ENCODE measurements at places on chromosomes 11 and 22. TPM values are rescaled to one million over a fixed set of nuclear protein-coding genes. Genes with fewer than 3 reads are reported as not detected.

Gene TEX54
- polyA plus RNA-seq: not detected

GRCh38 chr11:118998822-118999221 lies 884 bp downstream of the CENATAC start:
- DNase-seq: peak; percentile 39

DNA sequence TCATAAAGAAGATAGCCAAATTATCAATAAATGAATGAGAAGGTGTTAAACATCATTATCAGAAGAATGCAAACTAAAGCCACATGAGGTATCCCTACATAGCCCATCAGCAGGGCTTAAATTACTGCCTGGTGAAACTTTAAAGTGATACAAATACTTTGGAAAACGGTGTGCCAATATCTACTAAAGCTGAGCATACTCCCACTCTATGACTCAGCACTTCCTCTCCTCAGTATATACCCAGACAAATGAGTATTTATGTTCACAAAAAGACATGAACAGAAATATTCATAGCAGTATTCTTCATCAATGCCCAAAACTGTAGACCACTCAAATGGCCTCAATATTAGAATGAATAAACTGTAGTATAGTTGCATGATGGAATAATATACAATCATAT lies 284.6 kb upstream of the ZC3H12C start:
- peak; percentile 16 for DNase-seq

DNA sequence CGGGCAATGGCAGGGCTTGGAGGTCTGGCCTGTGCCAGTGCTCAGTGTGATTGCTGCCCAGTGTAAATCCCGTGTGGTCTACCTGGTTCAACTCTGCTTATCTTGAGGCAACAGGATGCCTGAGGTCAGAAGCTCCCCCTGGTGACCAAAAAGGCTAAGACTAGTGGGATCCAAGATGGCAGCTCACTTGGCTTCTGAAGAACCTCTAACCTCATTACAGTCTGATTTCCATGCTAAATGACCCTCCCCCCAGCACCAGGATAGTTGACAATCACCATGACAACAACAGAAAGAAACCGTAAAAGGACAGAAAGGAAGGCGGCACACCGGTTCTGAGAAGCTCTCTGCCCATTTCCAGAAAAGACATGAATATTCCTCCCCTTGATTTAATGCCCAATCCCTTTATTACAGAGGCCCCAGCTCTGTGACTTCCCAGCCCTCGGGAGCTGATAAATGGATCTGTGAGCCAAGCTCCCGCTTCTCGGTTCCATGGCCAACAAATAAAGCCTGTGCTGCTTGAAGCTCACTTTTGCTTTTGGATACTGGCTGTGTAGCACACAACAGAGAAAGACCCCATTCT lies 398.4 kb downstream of the CTTN start:
- DNase-seq: no peak

DNA sequence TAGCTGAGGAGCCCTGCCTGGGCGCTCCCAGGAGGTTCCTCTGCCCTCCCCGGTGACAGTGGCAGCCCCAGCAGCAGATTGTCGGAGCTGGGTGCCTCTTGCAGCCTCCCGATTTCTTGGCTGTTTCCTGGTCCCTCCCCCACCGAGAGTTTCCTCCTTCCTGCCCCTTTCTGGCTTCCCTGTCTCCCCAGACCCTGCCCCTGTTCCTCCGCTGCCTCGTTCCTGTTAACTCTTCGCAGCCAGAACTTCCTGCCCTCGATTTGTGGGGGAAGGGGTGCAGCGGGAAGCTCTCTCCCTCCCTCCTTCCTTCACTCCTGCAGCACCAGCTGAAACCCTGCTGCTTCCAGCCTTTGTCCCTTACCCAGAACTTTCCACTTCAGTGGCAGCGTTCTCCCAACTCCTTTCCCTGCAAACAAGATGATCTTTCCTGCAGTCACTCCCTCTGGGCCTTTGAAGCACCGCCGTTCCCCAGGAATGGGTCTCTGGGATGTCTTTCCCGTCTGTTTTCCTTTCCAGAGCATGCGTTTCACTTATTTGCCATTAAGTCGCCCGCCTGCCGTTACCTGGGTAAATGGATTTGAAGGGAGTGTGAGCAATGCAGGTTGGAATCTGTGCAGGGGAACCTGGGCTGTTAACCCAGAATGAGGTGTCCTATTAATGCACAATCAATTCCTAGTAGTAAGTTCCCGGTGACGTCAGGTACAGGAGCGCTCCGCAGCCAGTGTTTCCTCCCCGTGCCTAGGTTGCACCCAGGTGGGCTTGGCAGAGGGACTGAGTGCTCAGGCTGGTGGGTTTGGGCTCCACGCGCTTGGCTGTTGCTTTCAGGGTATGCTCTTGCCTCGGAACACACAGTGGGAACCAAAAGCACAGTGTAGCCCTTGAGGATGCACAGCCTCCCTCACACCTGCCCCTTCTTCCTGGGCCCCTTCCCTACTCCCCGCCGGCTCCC lies 4.3 kb downstream of the GRK2 start:
- no peak for DNase-seq

DNA sequence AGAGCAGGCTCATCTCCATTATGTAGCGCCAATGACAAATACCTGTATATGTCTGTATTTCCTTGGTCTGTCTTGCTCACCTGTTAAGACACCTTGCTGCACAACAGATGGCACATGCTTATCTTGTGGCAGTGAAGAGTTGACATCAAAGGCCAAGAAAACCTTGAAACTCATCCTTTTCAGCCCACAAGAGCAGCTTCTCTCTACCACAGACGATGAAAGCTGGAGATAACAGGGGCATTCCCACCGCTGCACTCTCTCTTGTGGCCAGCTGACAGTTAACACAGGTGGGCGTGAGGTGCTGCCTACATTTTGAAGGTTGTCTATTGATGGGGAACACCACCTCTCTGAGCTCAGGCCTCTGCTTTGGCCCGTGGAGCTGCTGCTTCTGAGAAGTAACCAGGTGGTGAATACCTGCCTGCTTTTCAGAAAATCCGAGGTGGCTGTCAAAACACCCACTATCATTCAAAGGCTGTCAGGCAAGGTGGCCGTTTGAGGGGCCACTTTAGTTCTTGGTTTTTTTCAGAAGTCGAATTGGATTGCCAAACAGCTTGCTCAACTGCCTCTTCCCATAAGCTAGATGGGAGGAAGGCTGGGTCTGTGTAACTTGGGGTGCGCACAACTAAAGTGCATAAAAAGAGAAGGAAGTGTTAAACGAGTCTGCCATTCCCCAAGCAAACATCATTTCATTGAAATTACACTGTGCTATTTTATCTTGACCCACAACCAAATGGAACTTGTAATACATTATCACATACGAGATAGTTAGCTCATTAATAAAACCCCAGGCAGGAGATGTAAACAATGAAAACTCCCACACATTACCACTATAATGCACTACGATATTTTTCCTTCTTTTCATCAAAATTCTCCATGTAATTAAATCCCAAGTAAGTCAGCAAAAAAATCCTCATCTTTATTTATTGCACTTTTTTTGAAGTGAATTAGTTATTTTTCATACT lies 87.1 kb upstream of the RAG2 start:
- DNase-seq: no peak

DNA sequence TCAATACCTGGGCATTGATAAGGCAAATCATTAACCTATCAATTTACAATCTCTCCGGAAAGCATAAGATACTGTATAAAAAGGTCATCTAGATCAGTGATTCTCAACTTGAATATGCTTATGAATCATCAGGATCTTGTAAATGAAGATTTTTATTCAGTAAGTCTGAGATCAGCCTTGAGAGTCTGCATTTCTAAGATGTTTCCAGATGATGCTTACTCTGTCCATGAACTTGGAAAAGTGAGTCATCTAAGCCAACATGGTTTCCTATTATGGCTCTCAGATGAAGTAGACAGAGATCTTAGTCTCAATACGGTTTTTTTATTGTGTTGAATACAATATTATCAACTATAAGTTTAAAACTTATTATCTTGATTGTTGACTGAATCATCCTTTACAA lies 226.4 kb upstream of the KIRREL3 start:
- DNase-seq: no peak

Gene LUZP2
- 0.03 TPM for polyA plus RNA-seq

GRCh38 chr11:73156686-73157085 lies 14.6 kb upstream of the FCHSD2 start:
- DNase-seq: no peak

Gene ABCG4
- 0.05 TPM for polyA plus RNA-seq

DNA sequence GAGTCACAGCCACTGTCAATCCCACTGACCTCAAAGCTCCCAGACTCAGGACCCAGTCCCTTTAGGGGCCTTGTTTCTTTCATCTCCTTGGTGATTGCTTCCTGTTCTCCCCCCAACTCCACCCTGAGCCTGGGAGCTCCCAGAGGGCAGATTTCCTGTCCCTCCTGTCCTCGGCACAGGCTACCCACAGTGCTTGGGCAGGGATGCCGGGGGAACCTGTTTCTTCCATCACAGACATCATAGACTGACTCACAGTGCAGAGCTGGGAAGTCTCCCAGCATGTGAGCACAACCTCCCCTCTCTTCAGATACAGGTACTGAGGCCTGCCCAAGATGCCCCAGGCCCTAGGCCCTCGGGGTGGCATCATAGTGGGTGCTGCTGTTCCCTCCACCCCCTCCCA lies 16.6 kb downstream of the TRIM29 start:
- DNase-seq: no peak

DNA sequence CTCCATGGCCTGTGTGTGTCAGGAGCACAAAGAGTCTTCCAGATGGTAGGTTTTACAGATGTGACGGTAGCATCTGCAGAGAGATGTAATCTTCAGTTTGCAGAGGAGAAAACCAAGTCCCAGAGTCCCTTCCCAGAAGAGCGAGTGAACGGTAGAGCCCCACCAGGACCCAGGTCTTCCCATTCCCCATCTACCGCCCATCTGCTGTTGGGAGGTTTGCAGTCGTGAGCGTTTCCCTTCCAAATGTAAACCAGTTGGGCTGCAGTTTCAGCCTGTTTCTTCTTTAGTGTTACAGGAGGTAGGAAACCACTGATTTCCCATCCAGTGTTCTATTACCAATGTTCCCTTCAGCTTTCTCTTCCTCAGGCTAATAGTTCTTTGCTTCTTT lies 24.0 kb downstream of the PANX1 start:
- no peak for DNase-seq

DNA sequence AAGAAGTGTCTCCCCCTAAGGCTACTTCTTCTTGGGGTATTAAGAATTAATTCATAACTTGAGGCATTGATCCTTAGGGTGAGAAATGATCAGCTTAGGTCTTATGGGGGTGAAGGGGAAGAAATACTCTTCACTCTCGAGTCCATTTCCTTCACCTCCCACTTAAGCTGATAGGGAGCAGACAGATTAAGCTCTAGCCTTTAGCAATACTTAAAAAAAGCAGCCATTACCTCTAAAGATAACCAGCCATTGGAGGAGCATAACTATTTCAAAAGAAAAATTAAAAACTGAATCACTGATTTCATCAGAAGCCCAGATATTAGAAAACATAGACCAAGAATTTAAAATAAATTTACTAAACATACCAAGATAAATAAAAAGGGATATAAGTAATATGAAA lies 60.5 kb downstream of the ENTHD1 start:
- no peak for DNase-seq

- no peak for DNase-seq
Measured at GRCh38 chr11:38640854-38641253, 2042.8 kb upstream of the RAG2 start.

DNA sequence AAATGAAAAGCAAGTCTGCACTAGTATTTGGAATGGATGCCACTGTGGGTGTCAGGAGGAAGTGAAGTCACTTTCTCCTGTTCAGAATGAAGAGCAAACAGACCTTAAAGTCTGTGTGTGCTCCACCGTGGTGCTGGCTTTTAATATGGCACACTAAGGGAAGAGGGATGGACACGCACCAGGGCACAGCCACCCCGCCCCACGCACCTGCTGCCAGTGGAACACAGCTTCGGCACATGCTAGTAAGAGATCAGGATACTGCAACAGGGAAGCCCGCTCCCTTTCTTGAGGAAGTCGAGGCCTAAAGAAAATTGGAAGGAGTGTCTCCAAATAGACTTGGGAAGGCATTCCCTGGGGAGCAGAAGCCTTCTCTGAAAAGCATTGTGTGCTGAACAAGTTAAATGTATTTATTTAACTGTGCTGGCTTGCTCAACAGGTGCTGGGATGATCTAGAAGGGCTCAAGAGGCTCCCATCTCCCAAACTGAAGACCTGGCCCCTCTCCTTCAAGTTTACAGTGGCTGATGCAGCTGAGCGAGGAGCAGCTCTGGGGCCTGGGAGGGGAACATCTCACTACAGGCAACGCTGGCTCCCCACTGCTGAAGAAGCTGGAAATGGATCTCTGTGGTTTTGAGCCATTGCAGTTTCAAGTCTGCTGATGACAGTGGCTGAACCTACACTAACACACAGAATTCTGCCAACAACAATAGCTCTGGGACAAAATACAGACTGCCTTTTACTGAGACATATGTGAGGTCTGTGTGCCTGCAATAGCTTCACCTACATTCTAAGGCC lies 504.6 kb upstream of the B3GAT1 start:
- no peak for DNase-seq

DNA sequence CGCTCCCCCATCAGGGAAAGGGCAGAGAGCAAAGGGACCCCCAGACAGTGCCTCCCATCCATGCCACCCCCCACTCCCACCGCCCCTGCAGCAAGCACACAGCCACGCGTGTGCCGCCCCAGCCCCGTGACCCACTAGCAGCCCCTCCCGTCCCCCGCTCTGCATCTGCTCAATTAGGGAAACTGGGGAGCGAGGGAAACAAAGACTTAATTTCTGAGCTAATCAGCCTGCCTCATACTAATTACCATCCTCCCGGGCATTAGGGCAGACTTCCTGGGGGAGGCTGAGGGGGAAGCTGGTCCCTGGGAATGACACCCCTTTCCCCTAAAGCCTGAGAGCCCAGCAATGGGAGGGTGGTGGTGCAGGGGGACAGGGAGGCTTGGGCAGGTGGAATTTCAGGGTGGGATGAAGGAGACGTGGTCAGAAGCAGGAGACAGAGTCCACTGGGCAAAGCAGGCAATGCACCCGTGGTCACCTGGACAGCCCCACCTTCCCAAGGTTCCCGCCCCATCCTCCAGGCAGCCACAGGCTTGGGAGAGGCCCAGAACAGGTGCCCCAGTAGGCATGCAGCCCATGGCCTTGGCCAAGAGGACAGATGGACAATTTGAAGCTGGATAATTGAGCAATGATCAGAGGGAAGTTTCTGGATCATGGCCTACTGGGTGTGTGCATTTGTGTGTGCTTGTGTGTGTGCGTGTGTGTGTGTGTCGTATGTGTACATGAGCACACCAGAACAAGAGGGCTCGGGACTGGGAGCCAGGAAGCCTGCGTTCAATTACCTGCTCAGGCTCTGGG lies 20.6 kb downstream of the ELFN2 start:
- no peak for DNase-seq

GRCh38 chr11:121767433-121767832 lies 314.7 kb upstream of the SORL1-AS1 start:
- peak; percentile 7 for DNase-seq

Gene PNPLA3
- 4.6 TPM for polyA plus RNA-seq

Gene SGSM1
- polyA plus RNA-seq: not detected

Gene ZNRF3
- 2.5 TPM for polyA plus RNA-seq

Data from fibroblast of lung (primary cell).